ENCODE measurements at places on chromosomes 5 and 9.
A peak's percentile ranks its signal among the peaks of the same experiment; 100 is the strongest.

- DNase-seq: no peak
Observed at GRCh38 chr5:32450952-32451351, 6.4 kb upstream of the ZFR start.

GRCh38 chr9:21684831-21685362 is 117.5 kb upstream of the MTAP start:
- peak; percentile 91 for DNase-seq

DNA sequence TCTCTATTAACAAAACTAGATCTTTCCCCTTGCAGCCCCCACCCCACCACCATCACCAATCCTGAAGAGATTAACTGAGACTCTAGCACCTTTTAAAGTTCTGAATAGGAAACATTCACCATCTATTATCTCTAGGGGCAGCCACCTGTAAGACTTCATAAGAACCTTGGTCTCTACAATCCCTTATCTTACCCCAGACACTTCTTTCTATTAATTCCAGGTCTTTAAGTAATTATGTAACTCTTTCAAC is 180.2 kb upstream of the FBXL17 start:
- DNase-seq: no peak

DNA sequence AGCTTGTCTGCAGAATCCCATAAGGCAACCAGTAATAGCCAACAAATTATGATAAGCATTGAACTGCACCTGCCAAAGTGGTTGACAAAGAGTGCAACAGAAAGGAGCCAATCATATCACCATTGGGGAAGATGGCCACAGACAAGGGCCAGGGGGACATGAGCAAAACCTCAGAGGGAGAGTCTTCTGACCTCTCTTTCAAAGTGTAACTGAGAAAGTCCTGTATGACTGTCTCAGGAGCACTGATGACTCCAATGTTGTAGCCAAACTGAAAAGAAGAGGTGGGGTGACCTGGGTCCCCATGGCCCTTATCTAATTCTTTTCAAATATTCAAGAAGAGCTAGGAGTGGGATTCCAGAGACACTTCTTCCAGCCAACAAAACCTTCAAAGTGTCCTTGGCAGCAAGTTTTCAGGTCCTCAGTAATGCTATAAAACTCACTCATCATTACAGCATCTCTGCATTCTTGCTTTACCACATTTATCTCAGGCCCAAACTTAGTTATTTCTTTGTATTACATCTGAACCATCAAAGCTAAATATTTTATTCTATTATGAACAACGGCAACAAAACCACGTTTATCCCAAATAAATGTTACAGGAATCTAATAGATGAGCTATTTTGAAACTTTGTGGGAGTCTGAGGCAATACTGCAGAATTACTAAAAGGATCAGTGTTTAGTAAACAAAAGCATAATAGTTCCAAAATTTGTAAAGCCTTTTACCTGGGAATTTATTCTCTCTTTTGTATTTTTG is 24.4 kb downstream of the FBLL1 start:
- no peak for DNase-seq

GRCh38 chr9:38176251-38176650 is 107.2 kb upstream of the SHB start:
- peak; percentile 12 for DNase-seq

GRCh38 chr5:14464671-14465070 is 116.9 kb upstream of the OTULINL start:
- DNase-seq: no peak

- DNase-seq: no peak
Observed at GRCh38 chr9:27792971-27793689, 219.8 kb upstream of the C9orf72 start.

- DNase-seq: peak; percentile 90
Observed at GRCh38 chr5:172901788-172902496, 57.3 kb upstream of the RPL26L1 start.

DNA sequence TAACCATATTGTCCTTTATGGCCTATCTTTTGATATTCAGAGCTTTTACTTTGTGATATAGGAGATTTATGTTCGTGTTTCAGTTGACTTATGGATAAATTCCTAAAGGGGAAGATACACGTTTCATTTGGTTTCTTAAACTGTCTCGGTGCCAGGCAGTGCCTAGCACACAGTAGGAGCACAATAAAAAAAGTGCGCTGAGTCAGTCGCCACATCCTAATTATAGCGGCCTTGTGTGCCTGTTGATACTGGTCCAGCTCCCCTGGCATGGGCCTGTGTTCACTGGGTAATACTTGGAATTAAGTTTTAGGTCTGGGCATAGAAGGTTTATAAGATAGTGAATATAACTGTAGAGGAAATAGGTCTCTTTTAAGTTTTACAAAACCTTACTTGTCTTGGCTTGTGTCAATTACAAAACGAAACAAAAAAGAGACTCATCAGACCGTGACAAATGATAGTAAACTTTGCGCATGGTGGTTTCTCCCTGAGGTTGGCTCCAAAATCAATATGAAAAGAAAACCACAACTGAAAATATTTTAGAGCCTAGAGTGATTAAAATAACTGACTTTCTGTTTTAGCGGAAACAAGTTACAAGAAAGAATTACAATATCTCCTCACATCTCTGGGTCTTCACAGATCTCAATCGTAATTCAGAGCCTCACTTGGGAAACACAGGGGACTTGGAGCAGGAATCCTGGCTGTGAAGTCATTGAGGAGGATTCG is 84.8 kb downstream of the MVB12B start:
- DNase-seq: no peak

GRCh38 chr9:107833295-107833694 is 343.7 kb upstream of the KLF4 start:
- DNase-seq: peak; percentile 3

- DNase-seq: no peak
Observed at GRCh38 chr5:122967085-122967484, 69.4 kb downstream of the PPIC start.

DNA sequence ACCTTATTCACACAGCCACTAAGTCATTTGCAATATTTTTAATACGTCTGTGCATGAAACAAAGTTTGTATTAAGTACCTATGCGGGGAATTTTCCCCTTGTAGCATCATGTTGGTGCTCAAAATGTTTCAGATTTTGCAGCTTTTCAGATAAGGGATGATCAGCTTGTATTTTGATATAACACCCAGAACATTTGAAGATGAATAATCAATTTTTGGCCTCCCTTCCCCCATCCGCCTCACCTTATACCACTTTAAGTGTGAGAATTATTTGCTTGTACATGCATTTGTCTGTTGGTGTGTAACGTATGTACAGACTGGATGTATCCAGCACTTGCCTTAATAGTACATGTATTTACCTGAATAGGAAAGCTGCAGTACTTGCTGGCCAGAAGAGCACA is 1.7 kb downstream of the JAK2 start:
- no peak for DNase-seq

- DNase-seq: no peak
Observed at GRCh38 chr5:168422431-168422830, 63.8 kb upstream of the RARS1 start.

DNA sequence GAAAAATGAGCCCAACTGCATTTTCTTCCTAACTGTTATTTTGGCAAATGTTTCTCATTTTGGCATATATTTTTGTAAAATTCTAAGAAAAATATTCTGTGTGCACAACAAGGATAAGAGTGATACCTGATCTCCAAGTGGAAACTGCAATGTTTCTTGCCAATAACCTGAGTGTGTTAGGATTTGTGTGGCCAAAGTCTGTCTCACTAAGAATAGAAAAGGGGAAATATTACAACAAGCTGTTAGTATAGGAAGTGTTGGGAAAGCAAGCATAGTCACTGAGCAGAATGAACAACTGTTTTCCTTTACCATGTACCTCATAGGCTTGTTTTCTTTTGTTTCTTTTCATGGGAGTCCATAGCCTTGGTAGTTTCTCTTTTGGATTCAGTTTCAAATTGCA is 624.2 kb downstream of the MTRR start:
- no peak for DNase-seq

- peak; percentile 95 for DNase-seq
Observed at GRCh38 chr5:169856571-169856970, 123.7 kb downstream of the INSYN2B start.

GRCh38 chr5:40631236-40631635 is 48.5 kb upstream of the PTGER4 start:
- no peak for DNase-seq

DNA sequence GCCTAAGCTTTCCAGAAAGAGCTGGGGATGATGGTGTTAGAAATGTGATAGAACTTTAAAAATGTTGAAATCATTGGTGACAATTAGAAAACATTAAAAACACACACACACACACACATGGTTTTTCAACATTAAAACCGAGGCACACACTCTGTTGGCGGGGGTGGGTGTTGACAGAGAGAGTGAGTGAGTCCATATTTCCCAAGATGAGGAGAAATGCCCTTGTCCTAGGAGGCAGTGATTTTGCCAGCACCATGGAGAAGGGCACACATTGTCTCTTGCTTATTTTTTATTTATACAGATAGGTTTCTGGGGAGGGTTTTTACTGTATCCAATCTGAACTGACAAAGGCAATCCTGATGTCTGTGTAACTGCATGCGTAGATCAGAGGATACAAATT is 152.5 kb downstream of the INSYN2B start:
- no peak for DNase-seq

GRCh38 chr5:107799306-107799705 is 128.6 kb upstream of the EFNA5 start:
- DNase-seq: no peak

GRCh38 chr9:127803507-127804352 is 1.0 kb downstream of the FPGS start:
- no peak for DNase-seq

DNA sequence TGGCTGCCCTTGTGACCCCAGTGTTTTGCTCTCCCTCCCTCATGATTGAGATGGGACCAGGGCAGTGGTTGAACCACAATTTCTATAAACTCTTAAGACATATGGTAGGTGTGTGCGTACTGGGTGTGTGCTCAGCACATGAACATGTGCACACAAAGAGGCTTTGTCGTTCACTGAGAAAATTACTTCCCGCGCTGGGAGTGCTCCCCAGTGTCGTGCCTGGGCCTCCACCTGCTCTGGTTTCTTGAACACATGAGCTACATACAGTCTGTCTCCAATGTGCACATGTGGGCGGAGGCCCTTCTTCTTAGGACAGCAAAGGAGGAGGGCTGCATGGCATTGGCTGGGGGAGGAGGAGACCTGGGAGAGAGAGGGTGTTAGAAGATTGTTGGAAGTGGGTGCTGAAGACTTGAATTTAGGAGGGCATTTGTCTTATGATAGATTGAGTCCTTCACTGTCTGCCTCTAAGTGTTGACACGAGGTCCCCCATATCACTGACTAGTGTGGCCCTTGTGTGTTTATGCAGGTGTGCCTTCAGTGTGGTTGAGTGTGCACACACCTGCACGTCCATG is 170.0 kb downstream of the CACNA1B start:
- no peak for DNase-seq

GRCh38 chr5:154487541-154487940 is 9.5 kb upstream of the HAND1 start:
- no peak for DNase-seq

DNA sequence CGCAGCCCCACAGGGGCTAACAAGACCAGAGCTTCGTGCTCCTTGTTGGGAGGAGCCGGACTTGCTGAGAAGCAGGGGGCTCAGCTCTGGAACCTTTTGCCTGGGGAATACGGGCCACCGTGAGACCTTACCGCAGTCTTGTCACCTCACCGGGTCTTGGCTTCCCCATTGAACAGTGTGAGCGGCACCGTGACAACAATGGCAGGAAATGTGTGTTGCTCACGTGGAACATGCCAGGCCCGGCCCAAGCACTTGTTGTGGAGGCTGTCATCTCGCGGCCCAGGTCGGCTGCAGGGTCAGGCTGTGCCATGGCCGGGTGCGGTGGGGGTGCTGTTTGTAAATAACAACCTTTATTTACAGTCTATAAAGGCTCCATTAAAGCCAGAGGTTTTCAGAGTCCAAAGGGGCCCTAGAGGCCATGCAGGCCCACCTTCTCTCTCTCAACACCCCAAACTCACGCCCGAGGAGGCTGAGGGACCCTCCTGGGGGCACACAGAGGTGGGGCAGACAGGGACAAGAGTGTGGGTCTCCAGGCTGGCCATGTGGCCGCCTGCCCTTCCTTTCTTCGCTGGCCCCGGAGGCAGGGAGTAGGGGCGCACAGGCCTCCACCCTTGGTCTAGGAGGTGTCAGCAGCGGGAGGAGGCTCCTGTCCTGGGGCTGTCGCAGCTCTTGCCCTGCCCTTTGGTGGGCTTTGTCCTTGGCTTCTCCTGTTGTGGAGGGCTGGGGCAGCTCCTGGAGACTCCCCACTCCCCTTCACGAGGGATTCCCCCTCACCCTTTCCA is 79.7 kb downstream of the TSPAN17 start:
- no peak for DNase-seq

GRCh38 chr9:124665391-124666058 is 105.6 kb downstream of the NR6A1 start:
- peak; percentile 53 for DNase-seq

- DNase-seq: peak; percentile 87
Observed at GRCh38 chr9:136564379-136564988, 18.6 kb upstream of the NOTCH1 start.

DNA sequence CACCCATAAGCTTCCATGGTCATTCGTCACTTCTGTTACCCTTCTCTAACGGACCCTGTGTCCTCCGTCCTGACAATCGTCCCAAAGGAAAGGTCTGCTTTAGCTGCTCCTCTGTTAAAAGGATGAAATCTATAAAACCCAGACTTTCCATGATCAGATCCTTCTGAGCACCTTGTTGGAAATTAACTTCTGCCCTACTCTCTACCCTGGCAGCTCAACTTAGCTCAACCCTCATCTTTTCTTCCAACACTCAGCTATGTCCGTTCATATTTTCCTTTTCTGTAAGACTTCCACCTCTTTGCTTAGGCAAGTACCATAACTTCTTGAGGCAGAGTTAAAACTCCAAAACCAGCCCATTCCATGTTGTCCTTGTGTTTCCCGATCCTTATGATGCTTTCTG is 205.4 kb downstream of the SPATA31A6 start:
- no peak for DNase-seq

DNA sequence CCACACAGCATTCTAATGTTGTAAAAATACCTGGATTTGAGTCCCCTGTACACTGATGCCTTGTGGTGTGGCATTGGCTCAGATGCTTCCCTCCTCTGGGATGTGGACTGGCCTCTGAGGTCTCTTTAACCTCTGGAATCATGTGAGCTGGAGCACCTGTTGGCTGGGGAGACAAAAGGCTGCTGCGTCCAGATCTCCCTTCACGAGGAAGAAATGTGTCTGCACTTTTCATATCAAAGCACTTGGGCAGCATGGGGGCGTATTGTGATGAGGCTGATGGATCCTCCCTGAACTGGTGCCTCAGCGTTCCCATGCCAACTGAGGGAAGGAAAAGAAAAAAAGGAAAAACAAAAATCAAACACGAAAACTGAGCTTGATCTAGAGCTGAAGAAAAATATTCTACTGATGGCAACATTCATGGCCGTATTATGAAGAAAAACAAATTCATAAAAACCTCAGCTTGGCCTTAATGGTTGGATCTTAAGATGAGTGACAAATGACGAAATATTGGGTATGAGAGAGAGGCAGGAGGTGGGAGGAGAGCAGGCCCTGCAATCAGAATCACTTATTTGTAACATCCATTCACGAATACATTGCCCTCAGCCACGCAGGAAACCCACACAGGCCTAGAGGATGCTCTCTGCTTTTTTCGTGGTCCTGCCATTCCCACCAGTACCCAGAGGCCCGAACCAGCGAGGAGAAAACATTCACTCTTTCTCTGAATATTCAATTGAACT is 26.2 kb downstream of the GRIA1 start:
- DNase-seq: no peak

DNA sequence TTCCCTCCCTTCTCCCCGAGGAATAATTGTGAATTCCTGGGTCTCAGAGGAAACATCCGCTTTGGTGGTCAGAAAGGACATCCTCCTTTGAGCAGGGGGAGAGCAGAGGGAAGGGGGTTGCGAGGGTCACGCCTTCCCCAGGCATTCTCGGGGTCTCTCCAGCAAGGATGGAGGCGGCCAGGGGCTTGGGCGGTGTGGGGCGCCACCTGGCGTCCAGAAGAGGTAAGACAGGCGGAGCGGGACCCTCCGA is 129.1 kb downstream of the KCNIP1 start:
- no peak for DNase-seq
